ENCODE measurements at places on chromosomes 4 and X. TPM values are rescaled to one million over a fixed set of nuclear protein-coding genes. Genes with fewer than 3 reads are reported as not detected.
A peak's percentile ranks its signal among the peaks of the same experiment; 100 is the strongest.

The SPANXA2 gene
- not detected for total RNA-seq

The CLIC2 gene
- 2.2 TPM for total RNA-seq

The TDO2 gene
- total RNA-seq = not detected

- DNase-seq = no peak
Measured at GRCh38 chrX:41233988-41234387, 100.0 kb upstream of the DDX3X start.

DNA sequence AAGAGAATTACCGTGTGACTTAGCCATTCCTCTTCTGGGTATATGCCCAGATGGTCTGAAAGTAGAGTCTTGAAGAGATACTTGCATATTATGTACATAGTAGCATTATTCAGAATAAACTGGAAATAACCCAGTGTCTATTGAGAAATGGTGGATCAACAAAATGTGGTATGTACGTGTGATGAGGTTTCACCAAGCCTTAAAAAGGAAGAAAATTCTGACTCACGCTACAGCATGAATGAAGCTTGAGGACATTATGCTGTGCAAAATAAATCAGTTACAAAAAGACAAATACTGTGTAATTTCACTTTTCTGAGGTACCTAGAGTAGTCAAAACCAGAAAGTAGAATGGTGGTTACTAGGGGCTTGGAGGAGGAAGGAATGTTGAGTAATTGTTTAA lies 37.3 kb downstream of the GBA3 start:
- DNase-seq = no peak

DNA sequence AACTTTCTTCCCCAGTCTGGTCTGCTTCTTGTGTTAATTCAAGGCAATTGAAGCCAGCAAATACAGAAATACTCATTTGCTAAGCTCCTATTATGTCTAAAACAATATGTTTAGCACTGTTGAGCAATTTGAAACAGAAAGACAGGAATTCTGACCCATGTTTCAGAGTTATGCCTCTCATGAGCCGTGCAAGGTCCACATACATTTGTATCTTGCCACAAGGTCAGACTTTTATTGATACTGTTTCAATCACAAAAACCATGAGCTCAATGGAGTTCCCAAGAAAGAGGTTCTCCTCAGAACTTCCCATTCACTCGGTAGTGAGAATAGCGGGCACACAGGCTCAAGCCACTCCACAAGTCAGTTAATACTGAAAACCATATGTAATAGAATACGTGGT lies 47.6 kb upstream of the SPRY1 start:
- DNase-seq = no peak

GRCh38 chrX:135516376-135516775 lies 4.1 kb upstream of the INTS6L start:
- DNase-seq = no peak

DNA sequence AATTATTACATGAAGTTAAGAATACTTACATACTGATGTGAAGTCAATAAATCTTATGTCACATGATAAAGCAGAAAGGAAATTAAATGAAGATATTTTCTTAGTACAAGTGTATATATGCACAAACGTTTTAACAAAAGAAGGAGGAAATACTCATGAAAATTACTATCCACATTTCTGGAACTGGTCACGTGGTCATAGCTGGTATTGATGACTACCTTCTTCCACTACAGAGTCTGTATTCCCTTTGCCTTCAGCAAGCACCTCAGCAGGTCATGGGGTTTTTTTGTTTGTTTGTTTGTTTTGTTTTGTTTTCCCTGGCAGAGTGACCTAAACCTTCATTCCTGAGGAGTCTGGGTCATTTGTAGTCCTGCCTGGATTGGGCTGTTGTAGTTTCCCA lies 174.9 kb upstream of the BANK1 start:
- DNase-seq = no peak

- DNase-seq = peak; percentile 21
Measured at GRCh38 chrX:54415534-54416350, 24.5 kb upstream of the TSR2 start.

DNA sequence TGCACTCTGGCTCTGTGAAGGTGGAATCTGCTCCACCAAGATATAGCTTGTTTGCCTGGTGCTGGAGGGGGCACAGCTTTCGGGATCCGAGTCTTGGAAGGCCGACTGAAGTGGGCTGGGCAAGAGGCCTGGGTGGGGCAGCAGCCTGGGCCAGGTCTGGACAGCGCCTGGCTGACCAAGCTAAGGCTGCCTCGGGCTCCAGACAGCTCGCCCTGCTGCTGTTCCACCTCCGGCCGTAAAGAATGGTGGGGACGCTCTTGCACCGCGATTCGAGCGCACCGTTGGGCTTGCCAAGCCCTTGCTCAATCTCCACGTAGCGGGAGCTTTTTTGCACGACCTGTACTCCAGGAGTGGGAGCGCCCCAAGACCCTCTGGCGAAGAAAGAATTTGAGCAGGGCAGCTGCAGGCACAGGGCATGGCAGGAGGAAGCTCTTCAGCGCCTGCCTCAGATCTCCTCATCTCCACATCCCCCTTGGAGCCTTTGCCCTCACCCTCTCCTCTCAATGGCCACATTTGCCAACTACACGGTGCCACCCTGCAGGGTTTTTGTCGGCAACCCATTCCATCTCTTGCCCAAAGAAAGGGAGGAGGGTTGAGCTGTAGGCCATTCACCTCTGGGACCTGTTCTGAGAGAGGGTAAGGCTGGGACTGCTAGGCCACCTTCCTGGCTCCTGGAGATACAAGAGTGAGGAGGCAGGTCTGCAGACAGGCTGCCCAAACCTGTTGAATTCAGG lies 18.9 kb downstream of the CNGA2 start:
- peak; percentile 50 for DNase-seq

- peak; percentile 38 for DNase-seq
Measured at GRCh38 chr4:78057600-78058550, 752 bp downstream of the FRAS1 start.

- DNase-seq = peak; percentile 29
Measured at GRCh38 chrX:103157496-103158316, 57.2 kb upstream of the BEX4 start.

All from neural crest cell (in vitro differentiated cells).